ENCODE measurements at places on chromosomes 7 and 10.

GRCh38 chr10:124971276-124971675, 29.4 kb downstream of the ZRANB1 start:
- DNase-seq = no peak

- DNase-seq = no peak
Measured at GRCh38 chr7:128800567-128800966, 8.8 kb downstream of the CCDC136 start.

DNA sequence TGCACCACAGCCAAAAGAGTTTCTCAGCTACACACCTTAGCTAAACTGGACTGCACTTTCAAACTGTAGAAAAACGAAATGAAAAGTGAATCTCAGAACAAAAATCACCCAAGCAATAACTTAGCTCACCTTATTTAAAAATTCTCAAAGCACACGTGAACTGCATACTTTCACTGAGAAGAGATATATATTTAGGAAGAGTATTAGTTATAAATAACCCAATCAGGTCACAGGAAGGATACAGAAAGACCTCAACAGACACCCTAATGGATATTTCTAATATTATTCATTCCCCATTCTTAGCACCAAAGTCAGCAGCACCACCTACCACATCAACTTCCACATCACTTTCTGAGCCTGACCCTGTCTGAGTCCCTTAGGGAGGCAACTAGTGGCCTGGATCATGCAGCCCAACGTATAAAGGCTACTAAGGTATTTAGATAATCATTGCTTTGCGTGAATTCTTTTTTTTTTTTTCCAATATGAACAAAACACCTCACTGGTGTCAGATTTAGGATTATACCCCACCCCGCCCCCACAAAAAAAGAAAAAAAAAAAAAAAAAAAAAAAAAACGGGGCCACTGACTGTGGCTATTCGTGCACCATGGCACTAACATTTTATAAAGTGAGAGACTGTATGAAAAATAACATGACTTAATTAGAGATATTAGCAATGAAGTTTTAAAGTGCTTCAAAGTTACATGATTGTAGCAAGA, 2.6 kb downstream of the ABI1 start:
- no peak for DNase-seq

DNA sequence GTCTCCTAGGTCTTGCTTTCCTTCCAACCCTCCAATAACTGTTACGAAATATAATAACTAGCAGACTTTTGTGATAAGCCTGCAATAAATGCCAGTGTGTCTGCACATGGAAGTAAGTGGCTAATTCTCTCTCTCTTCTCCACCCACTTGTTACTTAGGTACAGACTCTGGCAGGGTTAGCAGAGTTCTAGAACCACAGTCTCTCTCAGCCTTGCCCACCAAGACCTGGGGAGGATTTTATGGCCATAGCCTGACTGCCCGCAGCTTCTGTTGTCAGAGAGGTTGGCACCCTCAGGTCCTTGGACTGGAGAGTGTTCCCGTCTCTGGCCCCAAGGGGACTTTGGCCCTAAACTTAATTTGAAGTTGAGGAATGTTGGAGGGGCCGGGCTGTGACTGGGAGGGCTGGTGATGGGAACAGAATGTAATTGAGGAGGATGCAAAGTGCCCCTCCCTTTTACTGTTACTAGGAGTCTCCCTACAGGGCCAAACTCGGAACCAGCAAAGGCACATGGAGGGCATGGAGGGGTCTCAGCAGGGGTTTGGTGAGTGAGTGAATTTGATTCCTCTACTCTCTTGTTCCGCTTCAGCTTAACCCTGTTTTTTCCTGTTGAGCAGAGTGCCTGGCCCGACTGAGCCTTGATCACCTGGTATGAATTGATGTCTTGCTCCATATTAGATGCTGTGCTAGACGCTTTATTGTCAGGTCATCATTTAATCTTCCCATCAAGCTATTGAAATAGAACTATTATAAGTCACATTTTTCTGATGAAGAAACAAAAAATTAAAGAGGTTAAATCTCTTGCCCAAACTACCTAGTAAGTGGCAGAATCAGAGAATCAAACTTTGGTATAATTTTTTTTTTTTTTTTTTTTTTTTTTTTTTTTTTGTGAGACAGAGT, 37.0 kb upstream of the LCOR start:
- DNase-seq = no peak

DNA sequence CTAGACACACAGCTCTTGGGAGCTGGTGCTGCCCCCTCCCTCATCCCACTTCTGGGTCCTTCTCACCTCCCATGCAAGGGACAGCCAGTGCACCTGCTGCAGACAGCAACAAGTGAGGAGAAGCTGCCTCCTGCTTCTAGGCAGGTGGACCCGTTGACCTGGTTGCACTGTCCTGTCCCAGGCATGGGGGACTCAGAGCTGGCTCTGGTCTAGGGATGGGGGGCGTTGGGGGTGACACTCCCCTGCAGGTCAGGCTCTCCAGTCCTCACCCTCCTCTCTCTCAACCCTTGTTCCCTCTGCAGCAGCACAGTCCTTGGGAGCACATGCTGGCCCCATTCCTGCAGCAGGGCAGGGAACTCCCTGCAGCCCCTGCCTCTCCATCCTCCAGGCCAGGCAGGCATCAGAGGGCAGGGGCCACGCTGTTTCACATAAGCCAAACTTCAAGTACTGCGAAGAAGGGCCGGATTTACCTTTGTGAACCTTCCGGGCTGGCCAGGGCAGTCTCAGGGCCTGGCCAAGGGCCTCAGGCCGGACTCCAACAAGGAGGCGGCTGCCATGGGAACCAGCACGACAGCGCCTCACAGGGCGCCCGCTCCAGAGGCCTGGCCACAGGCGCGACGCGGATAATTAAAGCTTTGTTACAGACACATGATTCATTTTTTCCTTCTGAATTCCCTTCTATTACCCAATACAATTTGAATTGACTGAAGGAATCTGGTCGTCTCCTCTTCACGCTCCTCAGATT, 48.5 kb downstream of the RASGEF1A start:
- DNase-seq = no peak

DNA sequence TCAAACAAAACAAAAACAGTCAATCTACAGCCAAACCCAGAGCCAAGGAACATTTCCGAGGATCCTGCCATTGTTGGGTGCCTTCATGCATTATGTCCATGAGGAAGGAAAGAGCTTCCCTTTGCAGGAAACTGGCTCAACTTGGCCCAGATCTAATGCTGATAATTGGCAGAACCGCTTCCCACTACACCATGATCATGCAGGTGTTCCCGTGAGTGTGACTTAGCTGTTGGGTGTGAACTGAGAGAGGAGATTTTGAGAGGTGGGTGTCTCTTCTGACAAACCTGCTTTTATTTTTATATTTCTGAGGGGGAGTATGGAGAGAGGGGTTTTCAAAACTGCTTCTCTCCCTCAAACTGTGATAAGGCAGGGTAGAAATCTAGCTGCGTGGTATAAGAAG, 14.6 kb downstream of the SAP25 start:
- DNase-seq = no peak

DNA sequence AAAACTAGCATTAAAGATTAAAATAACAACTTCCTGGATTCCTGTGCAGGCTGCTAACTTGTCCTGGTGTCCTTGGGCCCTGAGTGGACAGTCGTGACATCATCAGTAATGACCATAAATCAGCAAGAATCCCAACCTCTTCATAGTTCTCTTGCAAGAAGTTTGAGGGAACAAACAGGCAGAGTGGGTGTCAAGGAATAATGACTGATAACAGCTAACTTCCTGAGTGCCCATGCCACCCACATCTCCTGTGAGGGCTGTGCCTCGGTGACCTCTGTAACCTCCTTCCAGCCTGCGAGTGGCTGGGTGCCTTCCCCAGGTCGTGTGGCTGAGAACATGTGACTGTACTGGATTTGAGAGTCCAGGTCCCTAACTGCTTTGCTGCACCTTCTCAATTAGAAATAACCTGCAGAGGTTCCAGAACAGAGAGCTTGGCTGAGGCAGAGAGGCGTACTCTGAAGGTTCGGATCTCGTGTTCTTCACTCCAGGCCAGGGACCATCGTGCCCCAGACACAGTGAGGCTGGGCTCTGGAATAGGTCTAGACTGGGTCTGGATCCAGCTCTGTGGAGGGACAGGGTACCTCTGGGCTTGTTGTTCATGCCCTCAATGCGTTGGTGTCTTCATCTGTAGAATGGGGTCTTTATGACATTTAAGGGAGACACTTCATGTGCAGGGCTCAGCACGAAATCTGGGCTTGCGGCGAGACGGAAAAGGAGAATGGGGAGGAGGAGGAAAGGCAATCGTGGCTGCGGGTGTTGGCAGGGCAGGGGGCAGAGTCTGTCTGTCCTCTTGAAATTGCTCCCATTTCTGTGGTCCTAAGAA, 313.1 kb upstream of the ZNF32 start:
- no peak for DNase-seq

DNA sequence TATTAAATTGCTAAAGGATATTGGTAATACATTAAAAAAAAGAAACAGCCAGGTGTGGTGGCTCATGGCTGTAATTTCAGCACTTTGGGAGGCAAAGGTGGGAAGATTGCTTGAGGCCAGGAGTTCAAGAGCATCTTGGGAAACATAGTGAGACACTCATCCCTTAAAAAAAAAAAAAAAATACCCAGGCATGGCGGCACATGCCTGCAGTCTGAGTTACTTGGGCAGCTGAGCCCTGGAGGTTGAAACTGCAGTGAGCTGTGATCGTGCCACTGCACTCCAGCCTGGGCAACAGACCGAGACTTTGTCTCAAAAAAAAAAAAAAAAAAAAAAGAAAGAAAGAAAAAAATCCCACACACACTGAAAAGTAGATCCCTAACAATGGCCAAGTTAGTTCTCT, 59.7 kb downstream of the MACC1 start:
- DNase-seq = no peak

- DNase-seq = no peak
Measured at GRCh38 chr7:156100086-156100485, 287.8 kb upstream of the SHH start.

- no peak for DNase-seq
Measured at GRCh38 chr7:95213809-95214492, 110.4 kb downstream of the PON1 start.

- DNase-seq = no peak
Measured at GRCh38 chr10:8133146-8133545, 78.7 kb downstream of the GATA3 start.

GRCh38 chr7:147911201-147911601, 679.4 kb upstream of the C7orf33 start:
- DNase-seq = no peak

DNA sequence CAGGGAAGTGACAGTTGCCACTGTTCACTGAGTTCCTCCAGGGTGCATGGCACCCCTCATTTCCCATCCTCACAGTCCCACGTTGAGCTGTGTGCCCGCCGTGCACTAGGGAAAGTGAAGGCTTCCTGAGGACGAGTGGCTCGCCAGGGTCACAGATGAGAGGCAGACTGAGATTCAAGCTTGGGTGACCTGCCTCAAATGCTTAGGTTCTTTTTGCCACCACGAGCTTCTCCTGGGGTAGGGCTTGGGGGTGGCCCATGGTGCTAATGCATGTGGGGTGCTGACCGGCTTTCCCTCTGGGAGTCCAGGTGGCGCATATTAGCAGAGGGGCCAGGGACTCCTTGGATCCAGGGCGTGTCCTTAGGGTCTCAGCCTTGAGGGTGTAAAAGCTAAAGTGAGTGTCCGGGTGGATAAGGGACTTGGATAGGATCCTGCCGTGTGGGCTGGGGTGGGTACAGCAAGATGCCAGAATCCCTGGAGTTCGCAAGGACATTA, 1.9 kb downstream of the CALHM2 start:
- DNase-seq = no peak

DNA sequence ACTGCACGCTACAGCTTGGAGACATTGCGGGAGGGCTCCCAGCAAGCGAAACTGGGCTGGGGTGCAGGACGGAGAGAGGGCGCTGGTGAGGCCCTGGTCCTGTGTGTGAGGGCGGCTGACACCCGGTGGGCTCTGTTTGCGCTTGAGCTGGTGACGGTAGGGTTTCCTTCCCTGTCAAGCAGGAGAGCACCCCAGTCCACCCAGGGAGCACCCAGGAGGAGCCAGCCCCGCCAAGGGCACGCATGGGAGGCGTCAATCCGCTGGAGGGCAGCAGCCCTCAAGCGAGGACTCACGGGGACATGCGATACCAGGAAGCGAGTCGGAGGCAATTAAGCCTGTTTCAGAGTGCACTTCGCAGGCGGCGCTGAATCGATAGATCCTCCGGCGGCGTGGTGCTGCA, 109.4 kb downstream of the MAD1L1 start:
- no peak for DNase-seq

DNA sequence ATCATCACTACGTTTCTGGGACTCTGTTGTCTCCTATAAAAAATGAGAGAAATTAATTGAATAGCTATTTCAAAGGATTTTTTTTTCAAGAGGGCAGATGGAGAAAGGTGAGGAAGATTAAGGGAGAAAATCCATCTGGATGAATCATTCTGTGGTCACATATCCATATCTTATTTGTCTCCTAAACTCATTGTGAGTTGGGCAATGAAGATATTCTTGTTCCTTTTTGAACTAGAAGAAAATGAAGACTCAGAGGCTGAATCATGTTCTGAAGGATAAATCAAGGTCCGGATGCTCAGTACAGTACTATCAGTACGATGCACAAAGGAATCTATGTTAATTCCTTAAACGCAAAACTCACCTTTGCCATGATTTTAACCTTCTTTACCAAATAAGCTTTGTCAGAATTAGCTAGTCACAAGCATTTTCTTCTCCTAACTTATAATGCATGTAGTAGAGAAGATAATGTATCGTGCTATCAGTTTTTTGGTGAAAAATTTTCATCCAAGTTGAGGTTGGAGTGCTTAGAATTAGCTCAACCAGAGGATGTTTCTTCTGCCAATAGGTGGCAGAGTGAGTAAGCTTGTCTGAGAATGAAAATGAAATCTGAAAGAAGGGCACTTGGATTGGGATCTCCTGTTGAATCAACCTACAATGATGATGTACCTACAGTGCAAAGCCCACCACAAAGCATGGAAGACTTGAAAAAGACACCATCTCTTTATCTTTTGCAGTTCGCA, 446.9 kb downstream of the KIF20B start:
- DNase-seq = no peak

DNA sequence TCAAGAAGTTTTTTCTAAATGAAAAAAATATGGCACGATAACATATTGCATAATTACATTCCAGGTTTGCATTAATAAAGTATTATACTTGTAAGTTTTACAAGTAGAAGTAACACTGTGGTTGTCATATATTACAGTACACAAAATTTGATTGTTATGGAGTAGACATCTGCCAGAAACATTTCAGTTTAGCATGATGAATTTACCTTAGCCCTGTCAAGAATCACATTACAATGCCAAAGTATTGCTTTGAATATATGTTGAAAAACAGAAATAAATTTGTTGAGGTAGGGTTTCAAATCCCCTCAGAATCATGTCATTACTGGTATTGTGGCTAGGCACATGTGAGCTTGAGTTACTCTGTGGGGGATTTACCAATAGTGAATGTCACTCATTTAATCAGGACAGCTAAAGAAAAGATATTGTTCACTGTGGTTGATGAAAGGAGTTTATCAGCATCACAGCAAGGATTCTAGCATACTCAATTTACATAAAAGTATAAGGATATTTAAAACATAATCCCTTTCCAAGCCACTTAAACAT, 112.1 kb downstream of the MDFIC start:
- DNase-seq = no peak

GRCh38 chr10:73601486-73601921, 10.4 kb upstream of the USP54 start:
- DNase-seq = no peak

GRCh38 chr10:131933016-131933695, 32.3 kb downstream of the PPP2R2D start:
- DNase-seq = no peak

GRCh38 chr10:129883626-129884397, 80.3 kb downstream of the EBF3 start:
- no peak for DNase-seq

- no peak for DNase-seq
Measured at GRCh38 chr10:59181668-59182067, 5.2 kb downstream of the PHYHIPL start.

- DNase-seq = no peak
Measured at GRCh38 chr10:37478381-37478780, 353.0 kb downstream of the ANKRD30A start.

Measured in effector CD4-positive, alpha-beta T cell (primary cell).